ENCODE measurements at places on chromosomes 16 and 17.

DNA sequence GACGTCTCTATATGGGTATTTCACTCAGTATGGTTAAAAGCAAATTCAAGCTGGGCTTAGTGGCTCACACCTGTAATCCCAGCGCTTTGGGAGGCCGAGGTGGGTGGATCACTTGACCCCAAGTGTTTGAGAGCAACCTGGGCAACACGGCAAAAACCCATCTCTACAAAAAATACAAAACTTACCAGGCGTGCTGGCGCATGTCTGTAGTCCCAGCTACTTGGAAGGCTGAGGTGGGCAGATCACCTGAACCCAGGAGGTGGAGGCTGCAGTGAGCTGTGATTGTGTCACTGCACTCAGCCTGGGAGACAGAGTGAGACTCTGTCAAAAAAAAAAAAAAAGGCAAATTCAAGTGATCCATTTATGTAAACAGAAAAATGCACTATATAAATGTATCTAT is 1.3 kb upstream of the TNFRSF17 start:
- no peak for DNase-seq

GRCh38 chr17:10332515-10332914 is 40.3 kb downstream of the MYH13 start:
- no peak for DNase-seq

DNA sequence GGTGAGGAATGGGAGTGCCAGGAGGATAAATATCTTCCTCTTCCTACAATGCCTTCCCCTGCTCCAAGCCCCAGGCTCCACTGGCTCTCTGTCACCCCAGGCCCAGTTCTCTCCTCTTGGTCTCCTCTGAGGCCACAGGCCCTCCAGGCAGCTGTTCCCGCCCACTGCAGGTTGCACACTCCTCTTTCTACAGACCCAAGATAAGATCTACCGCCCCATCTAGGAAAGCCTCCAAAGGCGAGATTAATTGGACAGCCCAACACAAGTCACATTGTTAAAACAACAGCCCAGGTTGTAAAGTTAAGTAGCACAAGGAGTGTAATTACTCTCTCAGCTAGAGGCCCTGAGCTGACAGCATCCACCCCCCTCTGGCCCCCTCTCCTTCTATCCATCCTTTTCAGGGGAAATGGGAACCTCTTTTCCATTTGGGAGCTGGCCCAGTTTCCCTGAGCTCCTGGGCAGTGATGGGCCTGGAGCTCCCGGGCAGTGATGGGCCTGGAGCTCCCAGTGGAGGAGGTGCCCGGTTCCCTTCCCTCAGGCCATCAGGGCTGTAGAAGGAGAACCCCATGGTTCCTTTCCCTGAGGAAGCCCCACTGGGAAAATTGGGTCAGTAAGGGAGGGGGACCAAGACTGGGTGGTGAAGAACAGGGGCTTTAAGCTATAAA is 7.3 kb downstream of the DLX4 start:
- DNase-seq: no peak

GRCh38 chr17:59620064-59620359 is 317 bp downstream of the CLTC start:
- DNase-seq: no peak

- DNase-seq: peak; percentile 46
Observed at GRCh38 chr17:73956595-73957465, 246.6 kb upstream of the RPL38 start.

GRCh38 chr17:5429191-5429887 is 9.4 kb downstream of the RPAIN start:
- DNase-seq: no peak

DNA sequence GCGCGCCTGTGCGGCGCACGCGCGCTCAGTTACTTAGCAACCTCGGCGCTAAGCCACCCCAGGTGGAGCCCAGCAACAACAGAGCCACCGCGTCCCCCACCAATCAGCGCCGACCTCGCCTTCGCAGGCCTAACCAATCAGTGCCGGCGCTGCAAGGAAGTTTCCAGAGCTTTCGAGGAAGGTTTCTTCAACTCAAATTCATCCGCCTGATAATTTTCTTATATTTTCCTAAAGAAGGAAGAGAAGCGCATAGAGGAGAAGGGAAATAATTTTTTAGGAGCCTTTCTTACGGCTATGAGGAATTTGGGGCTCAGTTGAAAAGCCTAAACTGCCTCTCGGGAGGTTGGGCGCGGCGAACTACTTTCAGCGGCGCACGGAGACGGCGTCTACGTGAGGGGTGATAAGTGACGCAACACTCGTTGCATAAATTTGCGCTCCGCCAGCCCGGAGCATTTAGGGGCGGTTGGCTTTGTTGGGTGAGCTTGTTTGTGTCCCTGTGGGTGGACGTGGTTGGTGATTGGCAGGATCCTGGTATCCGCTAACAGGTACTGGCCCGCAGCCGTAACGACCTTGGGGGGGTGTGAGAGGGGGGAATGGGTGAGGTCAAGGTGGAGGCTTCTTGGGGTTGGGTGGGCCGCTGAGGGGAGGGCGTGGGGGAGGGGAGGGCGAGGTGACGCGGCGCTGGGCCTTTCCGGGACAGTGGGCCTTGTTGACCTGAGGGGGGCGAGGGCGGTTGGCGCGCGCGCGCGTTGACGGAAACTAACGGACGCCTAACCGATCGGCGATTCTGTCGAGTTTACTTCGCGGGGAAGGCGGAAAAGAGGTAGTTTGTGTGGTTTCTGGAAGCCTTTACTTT is at the start of gene UBB:
Gene UBB, plus strand, starts transcription at position 452 of the 856 bp plus-strand sequence. CDS start 817 bp downstream, outside the sequence.
- DNase-seq: peak; percentile 96

GRCh38 chr16:70522216-70523075 is 908 bp downstream of the COG4 start:
- no peak for DNase-seq

GRCh38 chr17:65552214-65552613 is 9.2 kb downstream of the AXIN2 start:
- DNase-seq: no peak

GRCh38 chr17:10380631-10381408 is 8.0 kb upstream of the MYH13 start:
- peak; percentile 46 for DNase-seq

- no peak for DNase-seq
Observed at GRCh38 chr16:56732832-56733231, 2.9 kb downstream of the NUP93 start.

DNA sequence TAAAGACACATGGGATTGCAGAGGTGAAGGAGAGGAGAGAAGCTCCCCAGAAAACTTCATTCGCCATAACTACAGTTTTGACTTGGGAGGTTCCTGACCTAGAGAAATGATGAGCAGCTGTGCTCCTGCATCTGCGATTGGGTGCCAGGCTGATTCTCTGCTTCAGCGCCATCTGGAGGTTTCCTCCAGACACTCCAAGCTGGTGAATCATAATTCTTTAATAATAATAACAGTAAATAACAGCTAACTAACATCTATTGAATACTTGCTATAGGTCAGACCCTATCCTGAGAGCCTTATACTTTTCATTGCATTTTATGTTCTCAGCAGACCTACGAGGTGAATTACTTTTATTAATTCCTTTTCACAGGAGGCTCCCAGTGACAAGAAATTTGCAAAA is 575.8 kb downstream of the TOX3 start:
- peak; percentile 42 for DNase-seq

DNA sequence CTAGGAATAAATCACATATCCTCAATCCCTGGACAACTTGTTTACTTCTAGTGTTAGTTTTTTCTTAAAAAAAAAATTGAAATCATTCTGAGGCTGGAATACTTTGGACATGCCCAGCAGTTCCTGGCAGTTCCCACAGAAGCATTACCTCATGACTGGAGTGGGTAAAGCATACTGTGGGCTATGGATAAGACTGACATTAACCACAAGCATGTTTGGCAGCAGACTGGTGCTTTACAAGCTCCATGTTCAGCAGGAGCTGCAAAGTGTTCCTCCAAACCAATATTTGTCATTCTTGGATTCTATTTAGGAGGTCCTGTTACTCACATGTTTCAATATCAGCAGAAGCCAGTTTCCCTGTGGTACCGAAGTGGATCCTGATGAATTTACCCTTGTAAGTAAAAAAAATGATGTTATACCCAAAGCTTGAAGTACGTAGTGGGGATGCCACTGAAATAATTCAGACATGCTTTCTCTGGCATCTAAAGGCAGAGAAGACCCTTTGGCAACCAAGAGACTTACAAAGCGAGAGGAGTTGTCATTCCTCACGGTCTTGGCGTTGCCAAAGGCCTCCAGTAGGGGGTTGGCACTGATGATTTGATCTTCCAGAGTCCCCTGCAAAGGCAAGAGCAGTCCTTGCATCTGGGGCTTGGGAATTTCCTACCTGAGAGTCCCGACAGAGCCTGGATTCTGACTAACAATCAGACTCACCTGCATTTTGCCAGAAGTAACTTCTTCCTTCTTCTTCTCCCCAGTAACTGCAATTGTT is 4.9 kb downstream of the MYH1 start:
- DNase-seq: peak; percentile 88

GRCh38 chr17:2532146-2532720 is 20.5 kb upstream of the METTL16 start:
- DNase-seq: no peak

GRCh38 chr17:8421571-8421970 is 14.1 kb upstream of the NDEL1 start:
- DNase-seq: peak; percentile 87

- no peak for DNase-seq
Observed at GRCh38 chr16:62692685-62693084, 656.4 kb upstream of the CDH8 start.

- no peak for DNase-seq
Observed at GRCh38 chr16:80887062-80887461, 82.7 kb upstream of the CDYL2 start.

DNA sequence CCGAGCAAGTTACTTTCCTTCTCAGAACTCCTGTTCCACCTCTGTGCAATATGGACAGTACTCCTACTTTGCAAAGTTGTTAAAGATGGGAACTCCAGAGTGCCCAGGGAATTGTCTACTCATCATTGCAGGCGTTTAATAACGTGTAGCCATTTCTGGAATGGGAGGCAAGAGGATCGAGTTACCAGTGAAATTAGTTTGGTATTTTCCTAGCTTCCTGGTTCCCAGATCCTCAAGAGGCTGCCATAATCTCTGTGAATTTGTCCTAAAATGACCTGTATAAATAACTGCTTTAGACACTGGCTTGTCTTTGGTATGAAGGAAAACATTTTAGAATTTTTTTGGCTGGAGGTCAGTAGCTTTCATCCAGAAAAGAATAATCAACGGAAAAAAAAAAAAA is 27.7 kb downstream of the WWOX start:
- DNase-seq: no peak

- peak; percentile 41 for DNase-seq
Observed at GRCh38 chr17:63476854-63477479, at the start of gene ACE. ACE (plus strand) TSS chr17:63477061; CDS start chr17:63477095, 34 bp downstream.

DNA sequence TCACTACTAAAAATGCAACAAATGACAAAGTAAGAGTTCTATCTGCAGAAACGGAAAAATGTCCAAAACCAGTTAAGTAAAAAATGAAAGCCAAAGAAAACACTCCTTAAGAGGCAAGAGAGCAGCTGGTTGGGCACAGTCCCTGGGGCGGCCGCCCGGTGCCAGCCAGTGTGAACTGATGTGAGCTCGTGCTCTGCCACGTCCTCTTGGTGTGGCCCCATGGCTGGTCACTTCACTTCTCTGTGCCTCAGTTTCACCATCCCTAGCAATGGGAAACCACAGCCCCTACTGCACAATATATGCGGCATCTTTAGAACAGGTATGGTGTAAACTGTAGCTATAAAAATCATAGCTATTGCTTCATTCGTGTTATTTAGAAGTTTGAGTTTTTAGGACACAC is 21.2 kb downstream of the USP36 start:
- DNase-seq: no peak

GRCh38 chr17:76845541-76846017 is 22.6 kb upstream of the MGAT5B start:
- DNase-seq: peak; percentile 44

DNA sequence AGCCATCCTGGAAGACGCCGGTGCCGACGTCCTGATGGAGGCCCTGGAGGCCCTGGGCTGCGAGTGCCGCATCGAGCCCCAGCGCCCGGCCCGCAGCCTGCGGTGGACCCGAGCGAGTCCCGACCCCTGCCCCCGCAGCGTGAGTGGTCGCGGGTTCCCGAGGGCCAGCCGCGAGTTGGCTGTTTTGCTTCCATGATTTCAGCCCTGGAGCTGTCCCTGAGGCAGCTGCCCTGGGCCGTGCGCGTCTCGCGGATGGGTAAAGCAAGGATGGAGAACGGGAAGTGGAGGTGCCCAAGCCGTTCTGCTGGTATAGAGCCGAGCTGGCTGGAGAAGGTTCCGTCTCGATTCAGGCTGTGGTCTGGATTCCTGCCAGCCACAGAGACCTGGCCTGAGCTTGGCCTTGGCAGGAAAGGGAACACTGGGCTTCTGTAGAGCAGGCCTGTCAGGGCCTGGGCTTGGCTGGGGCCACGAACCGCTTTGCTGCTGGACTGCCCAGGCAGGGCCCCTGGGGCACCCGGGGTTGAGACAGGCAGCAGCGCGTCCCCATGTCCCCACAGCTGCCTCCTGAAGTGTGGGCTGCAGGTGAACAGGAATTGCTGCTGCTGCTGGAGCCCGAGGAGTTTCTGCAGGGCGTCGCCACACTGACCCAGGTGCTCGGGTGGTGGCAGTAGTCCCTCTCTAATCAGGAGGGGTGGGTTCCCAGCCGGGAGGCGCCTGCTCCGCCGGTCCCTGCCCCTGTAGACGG is 941 bp upstream of the MRPS34 start:
- peak; percentile 49 for DNase-seq

DNA sequence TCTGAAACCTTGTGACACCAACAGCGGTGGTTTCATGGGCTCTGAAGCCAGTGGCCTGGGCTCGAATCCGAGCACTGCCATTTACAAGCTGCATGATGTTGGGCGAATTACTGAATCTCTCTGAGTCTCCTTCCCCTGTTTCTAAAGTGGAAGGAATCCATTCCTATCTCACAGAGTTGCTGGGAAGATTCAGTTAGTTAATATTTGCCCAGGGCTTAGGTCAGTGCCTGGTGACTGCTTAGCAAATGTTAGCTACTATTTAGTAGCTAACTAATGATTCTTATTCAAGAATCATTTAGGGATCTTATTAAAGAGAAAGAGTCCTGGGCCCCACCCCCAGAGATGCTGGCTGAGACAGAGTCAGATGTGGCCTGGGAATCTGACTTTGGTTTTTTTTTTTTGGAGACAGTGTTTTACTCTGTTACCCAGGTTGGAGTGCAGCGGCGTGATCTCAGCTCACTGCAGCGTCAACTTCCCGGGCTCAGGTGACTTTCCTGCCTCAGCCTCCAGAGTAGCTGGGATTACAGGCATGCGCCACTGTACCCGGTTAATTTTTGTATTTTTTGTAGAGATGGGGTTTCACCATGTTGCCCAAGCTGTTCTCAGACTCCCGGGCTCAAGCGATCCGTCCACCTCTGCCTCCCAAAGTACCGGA is 33.6 kb upstream of the RAI1 start:
- no peak for DNase-seq

- DNase-seq: peak; percentile 71
Observed at GRCh38 chr16:19329932-19330331, 44.4 kb downstream of the CLEC19A start.

- DNase-seq: no peak
Observed at GRCh38 chr17:35117984-35118383, 1.7 kb downstream of the RAD51D start.

Measured in MG63 (cell line).